CD4-positive, alpha-beta memory T cell (primary cell): ENCODE measurements at places on chromosomes 6 and 20.

GRCh38 chr6:98094696-98095095, 739.7 kb upstream of the POU3F2 start:
- DNase-seq: no peak

DNA sequence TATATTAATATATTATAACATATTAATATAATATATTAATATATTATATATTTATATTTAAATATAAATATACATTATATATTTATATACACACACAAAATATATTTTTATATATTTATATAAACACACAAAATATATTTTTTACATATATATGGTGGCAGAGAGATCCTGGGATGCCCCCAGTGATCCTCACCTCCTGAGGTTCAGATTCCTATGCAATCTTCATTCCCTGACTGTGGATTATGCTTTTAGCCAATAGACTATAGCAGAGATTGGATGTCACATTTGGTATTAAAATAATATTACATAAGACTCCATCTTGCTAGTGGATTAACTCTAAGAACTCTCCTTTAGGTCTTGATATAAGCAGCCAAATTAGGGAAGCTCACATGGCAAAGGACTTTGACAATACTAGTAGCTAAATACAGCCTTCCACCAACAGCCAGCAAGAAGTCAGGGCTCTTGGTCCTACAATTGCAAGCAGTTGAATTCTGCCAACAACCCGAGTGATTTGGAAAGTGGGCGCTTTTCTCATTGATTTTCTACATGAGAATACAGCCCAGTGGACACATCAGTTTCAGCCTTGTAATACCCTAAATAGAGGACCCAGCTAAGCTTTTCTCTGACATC, 681.0 kb downstream of the C6orf118 start:
- DNase-seq: no peak

GRCh38 chr20:49569411-49570115, 1.6 kb upstream of the PTGIS start:
- DNase-seq: no peak

- DNase-seq: no peak
These were observed 77.8 kb downstream of the TRAM2 start for GRCh38 chr6:52499026-52499425.

GRCh38 chr6:109762769-109763441, 71.8 kb downstream of the FIG4 start:
- no peak for DNase-seq

- DNase-seq: no peak
These were observed 17.4 kb downstream of the ITPR3 start for GRCh38 chr6:33638556-33638955.

DNA sequence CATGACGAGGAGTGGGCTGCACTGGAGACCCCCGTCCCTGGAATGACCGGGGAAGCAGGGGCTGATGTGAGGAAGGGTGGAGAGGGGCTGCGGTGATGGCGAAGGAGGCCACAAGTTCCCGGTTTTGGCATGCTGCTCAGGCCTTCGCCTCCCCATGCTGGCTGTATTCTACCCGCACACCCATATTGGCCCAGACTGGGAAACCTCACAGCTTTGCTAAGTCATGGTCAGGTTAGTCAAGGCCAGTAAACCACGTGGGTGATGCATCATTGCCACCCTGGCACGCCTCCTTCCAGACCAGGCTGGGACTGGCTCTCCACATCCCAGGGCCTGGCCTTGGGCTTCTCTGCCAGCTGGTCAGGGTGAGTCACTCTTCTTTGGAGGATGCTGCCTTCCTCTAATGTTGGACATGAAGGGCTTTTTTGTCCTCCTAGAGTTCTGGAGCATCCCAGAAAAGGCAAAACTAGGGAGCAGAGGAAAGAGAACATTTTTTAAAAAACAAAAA, 53.8 kb downstream of the PCNA start:
- DNase-seq: no peak

DNA sequence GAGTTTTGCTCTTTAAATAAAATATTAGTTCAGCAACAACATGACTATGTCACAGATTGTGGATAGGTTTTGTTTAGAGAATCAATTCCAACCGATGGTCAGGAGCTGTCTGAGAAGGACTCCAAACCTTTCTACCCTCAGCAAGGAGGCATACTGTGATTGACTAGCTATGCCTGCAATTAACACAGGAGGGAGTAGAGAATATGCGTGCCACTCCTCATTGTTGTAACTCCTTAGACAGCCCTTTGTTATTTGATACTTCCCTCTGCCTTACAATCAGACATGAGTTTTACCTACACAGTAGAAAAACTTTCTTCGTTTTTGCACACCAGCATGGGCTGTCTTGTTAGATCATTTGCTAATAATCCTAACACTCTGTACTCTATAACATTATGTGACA, 796.5 kb downstream of the PRIM2 start:
- no peak for DNase-seq

DNA sequence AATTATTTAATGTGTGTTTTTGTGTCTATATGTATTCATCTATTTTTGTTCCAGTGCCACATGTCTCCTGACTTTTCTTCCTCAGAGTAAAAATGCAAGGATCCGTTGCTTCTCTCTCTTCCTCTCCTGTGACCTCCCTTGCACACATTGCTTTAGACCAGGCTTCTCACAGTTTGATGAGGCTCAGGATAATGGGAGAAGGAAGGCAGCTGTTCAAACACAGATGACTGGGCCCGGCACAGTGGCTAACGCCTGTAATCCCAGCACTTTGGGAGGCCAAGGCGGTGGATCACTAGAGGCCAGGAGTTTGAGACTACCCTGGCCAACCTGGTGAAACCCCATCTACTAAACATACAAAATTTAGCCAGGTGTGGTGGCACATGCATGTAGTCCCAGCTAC, 241.9 kb downstream of the SAMD5 start:
- no peak for DNase-seq

DNA sequence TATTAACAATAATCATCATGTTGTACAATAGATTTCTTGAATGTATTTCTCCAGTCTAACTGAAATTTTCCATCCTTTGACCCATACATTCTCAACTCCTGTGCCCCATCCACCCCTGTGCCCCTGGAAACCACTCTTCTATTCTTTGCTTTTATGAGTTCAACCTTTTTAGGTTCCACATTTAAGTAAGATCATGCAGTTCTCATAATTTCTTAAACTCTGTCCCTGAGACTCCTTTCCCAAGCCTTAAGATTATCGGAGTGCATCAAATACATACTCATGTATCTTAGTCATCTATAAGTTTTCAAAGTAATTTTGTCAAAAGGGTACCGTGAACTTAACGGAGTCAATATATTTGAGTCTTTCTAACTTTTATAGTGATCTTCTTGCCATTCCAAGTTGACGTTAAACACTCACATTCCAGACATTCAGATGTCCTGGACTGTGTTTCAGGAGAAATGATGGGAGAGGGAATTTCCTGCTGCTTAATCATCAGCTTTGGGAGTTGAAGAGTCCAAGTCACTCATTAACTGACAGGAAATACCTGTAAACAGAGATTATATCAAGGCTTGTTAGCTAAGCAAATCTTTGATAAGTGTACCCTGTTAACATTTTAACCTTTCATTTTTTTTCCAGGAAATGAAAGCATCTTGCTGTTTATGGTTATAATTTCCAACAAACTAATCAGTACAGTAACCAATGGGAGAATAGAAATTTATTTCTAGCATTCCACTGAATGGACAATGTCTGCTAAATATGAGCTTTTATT, 73.3 kb downstream of the ADGRG6 start:
- no peak for DNase-seq

GRCh38 chr6:111890988-111891387, 17.7 kb upstream of the FYN start:
- no peak for DNase-seq

DNA sequence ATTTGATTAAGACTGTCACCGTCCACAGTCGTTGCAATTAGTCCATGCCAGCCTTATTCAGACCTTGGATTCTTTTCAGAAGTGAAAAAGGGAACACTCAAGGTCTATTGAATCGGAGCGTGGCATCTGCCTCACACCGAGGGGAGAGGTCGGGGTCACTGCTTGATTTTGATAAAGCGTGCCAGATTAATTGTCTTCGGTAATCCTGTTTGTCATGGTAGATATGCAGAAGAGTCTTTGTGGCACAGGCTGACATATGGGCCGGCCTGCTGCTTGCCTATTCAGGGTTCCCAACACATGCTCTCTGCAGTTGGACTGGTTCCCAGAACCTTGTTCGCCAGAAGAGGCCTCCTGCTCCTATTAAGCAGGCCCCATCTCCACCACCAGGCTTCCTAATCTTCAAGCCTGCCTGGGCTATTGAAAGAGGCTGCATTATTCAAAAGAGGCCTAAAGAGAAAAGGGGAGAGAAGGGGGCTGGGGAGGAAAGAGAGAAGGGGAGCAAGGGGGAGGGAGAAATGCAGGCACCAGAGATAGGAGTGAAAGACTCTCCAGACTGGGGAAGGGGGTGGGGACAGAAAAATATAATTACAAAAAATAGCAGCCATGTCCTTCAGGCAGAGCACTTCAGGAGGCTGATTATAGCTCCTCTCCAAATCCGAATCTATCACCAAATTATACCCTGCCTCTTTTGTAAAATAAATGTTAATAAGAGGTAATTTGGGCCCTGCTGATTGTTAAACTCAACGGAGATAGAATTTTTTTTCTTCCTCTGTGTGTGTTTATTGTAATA, 611.3 kb downstream of the HDGFL1 start:
- no peak for DNase-seq

DNA sequence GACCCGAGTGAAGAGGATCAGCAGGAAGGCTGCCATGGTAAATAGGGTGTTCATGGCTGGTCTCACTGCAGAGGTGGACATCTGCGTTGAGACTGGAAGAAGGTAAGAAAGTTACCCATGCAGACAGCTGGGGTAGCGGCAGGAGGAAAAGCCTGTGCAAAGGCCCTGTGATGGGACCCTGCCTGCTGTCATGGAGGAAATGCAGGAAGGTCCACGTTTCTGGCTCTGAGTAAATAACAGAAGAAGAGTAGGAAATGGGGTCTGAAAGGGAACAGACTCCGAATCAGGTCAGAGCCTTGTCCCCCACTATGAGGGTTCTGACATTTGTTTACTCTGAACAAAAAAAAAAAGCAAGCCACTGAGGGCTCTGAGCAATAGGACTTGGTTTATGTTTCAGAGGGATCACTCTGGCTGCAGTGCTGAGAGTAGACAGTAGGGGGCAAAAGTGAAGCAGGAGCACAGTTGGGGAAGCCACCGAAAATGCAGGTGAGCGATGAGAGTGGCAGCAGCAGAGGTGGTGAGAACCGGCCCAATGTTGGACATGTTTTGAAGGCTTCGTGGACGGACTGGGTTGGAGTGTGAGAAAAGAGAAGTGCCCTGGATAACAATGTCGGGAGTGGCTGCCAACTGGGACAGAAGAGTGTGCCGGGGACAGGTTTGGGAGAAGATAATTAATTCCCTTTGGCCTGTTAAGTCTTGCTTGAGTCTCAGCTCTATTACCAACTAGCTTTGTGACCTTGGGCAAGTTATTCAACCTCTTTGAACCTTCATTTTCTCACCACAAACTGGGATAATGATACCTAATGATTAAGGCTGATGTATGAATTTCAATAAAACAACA, 57.9 kb upstream of the MAP7 start:
- DNase-seq: peak; percentile 70

GRCh38 chr20:17887331-17888030, 81.1 kb downstream of the SNX5 start:
- DNase-seq: no peak

DNA sequence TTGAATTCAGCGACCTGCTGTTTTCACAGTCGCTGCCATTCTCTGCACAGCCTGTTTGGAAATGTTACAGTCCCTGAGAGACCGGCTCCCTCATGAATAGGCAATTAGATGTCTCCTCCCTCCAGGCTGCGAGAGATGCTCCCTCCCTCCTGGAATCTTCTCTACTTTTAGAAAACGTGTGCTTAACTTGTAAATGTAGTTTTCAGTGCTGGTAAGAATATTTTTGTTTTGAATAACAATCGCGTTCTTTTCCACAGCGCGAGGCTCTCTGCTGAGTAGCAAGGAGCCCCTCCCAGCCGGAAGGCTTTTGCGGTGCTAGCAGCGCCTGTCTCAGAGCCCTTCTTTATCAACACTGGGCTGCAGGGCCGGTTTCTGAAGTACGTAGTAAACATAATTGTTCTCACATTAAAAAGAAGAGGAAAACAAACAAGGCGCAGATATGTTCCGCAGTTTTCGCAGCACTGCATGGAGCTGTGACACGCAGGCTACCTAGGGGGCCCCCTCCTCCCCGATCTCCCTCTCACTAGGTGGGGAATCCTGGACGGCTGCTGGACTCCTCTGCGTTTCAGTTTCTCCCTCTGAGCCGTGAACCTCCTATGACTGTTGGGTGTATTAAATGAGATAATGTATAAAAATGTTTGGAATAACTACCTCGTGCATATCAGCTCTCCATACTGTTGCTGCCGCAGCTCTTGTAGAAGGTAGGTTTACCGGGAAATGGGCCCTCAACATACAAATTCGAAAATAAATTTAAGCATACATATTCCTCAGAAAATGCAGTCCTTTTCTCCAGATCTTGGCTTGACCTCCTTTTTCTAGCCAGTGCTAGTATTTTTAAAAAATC, 79.0 kb upstream of the SPACA1 start:
- no peak for DNase-seq

DNA sequence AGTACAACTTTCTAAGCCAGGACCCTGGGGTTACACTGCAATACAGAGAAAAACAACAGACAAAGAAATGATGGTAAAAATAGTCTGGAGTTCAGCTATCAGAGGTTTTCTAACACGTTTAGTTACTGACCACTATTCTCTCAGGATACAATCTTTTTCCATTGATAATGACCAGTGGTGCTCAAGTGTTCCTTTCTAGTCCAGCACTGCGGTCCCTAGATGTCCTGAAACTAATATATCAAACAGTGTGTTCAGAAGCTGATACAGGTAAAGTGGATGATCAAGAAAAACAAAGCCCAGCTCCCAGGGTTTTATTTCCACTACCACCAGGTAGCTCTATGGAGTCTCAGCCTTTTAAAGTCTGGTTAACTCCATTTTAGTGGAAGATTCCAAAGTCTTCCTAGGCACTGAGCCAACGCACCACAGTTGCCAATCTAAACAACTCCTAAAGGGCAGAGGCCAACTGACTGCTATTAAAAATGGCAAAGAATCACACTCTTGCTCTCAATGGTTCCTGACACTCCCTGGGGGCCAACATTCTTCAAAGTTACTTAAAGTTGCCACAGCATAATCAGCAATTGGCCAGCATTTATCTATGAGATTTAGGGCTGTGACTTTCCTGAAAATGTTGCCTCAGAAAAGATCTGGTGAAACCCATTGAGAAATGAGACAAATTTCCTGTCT, 38.2 kb downstream of the DZANK1 start:
- DNase-seq: no peak
